ENCODE measurements at places on chromosomes 3 and 15.

DNA sequence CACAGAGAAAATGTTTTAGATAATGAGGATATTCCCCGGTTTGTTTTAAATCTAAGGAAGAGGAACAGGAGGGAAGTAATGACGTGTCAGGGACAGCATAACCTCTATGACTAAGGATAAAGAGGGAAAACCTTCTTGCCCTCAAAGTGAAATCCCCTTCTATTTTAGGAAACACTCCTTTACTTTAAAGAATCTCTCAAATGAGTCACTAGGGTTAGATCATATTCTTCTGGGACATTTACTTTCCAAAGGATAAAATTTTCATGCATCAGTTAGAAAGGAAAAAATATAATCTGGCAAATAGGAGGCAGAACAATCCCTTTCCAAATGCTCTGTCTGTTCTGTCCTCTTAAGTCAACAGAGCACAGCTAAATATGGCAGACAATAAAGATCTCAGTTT, 43.2 kb upstream of the UBE2E2 start:
- no peak for DNase-seq

DNA sequence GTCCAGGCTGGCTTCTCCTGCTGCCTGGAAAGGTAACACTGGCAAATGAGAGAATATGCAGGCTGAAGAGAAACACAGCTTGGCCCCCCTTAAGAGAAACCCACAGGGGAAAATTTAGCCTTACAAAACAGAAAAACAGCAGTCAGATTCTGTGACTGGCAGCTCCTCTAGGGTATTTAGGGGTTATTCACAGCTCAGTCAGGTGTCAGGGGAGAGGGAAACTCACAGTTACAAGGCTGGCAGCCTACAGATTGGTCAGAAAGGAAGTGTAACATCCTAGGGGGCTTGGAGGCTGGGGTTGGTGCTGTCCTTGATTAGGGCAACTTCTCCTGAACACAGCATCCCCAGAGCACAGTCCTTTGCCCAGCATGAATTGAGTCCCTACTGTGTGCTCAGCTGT, 81.4 kb downstream of the SEMA5B start:
- DNase-seq, result no peak

- peak; percentile 21 for DNase-seq
Measured at GRCh38 chr3:195763076-195763830, 42.5 kb downstream of the MUC20 start.

DNA sequence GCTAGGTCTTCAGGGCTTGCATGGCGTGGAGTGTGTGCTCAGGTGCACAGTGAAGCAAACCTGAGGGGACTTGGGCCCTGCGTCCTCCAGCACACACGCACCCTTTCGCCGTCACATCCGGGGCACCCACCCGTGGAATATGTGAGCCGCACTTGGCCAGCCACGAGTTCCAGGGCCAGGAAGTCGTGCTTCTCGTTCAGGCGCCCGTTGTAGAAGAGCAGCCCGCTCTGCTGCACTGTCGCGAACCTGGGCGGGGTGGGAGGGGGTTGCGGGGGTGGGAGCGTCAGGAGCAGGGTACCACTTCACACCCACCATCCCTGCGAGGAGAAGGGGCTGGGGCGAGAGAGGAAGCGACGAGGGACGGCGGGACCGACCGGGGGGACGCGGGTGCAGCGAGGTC, 7.1 kb downstream of the CELSR3 start:
- DNase-seq, result peak; percentile 85

GRCh38 chr3:9583792-9584191, 30.2 kb upstream of the LHFPL4 start:
- DNase-seq, result no peak

- no peak for DNase-seq
Measured at GRCh38 chr15:48315041-48315440, 16.2 kb upstream of the DUT start.

- DNase-seq, result peak; percentile 91
Measured at GRCh38 chr15:55526559-55527036, 18.6 kb upstream of the DNAAF4 start.

DNA sequence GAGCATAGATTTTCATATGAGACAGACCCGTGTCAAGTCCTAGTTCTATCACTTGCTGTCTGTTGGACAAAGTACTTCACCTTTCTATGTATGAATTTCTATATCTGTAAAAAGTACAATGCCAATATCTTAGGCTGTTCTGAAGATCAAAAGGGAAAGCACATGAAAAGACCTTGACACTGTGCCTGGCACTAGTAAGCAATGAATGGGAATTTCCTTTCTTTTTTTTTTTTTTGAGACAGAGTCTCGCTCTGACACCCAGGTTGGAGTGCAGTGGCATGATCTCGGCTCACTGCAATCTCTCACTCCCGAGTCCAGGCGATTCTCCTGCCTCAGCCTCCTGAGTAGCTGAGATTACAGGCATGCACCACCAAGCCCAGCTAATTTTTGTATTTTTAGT, 35.4 kb upstream of the ETV5 start:
- no peak for DNase-seq

GRCh38 chr3:71444861-71445259, 138.7 kb downstream of the FOXP1 start:
- DNase-seq, result peak; percentile 68

DNA sequence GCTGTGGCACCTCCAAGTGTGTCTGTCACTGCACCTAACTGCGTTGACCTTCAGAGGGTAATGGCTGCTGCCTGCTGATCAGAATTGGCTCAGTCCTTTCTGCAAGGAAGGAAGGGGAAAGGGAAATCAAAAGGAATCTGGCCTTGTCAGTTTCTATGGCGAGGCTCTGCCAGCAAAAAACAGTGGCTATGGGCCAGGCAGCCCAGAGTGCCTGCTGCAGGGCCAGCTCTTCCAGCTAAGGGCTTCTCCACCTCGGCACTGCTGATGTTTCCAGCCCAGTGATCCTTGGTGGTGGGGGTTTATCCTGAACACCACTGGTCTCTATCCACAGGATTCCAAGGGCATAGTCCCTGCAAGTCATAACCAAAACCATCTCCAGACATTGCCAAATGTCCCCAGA, 184.3 kb downstream of the TJP1 start:
- DNase-seq, result no peak

GRCh38 chr15:40582726-40583246, 11.3 kb upstream of the KNL1 start:
- DNase-seq, result no peak

DNA sequence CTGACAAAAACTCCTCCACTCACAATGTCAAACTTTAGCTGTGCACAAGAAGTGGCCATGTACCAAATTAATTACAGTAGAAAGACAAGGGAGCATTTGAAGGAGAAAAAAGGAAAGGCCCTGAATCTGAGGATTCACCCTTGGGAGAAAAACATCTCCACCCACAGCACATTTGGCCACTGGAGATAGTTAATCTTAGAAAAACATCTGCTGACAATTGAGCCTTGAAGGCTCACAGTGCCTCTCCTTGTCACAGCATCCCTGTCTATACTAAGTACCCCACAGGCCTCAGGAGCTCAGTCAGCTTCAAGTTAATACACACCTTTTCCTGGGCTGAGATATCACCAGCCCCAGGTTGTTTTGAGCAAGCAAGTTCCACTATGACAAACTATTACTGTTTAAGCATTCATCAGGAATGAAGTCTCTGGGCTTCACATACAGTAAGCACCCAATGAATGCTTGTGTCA, 78.1 kb upstream of the SETMAR start:
- no peak for DNase-seq

- peak; percentile 90 for DNase-seq
Measured at GRCh38 chr15:76139368-76140073, 79.7 kb downstream of the TMEM266 start.

DNA sequence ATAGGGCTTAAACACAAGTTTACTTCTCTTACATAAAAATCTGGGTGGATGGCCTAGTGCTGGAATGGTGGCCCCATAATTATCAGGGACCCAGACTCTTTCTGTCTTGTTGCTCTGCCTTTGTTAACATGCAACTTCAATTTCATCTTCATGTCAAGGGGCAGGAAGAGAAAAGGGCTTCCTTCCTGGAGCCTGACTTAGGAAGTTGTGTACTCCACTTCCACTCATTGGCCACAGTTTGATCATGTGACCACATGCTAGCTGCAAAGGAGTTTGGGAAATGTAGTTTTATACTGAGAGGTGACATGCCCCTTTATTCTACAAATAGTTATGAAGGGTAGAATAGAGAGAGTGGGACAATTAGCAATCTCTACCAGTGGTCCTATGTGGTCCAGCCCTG, 39.3 kb downstream of the RHCG start:
- peak; percentile 85 for DNase-seq

GRCh38 chr3:128761392-128761791, 35.4 kb downstream of the RAB7A start:
- DNase-seq, result no peak

GRCh38 chr3:114389156-114389555, 95.3 kb downstream of the TIGIT start:
- no peak for DNase-seq

- DNase-seq, result no peak
Measured at GRCh38 chr3:126345641-126346460, 11.4 kb downstream of the KLF15 start.

All from Karpas-422 (cell line).